NAMALWA (cell line): ENCODE measurements at places on chromosomes 2 and 18.

GRCh38 chr18:56240405-56240804, 398.0 kb downstream of the TXNL1 start:
- no peak for DNase-seq

DNA sequence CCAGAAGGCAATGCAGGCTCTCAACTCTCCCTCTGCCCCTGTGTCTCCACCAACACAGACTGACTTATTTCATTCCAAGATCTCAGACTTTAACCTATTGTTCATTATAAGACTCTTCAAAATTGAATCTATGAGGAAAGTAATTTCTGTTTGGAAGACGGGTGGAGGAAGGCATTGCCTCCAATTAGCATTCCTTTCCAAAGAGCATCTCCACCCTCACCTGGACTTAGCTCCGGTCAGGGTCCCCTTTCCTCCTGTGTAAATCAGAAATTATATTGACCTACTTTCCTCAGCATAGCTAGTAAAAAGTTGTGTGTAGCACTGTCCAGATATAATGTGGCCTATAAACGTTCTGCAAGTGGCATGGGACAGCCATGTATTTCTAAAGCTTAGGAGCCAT, 230.4 kb upstream of the ACVR2A start:
- no peak for DNase-seq

DNA sequence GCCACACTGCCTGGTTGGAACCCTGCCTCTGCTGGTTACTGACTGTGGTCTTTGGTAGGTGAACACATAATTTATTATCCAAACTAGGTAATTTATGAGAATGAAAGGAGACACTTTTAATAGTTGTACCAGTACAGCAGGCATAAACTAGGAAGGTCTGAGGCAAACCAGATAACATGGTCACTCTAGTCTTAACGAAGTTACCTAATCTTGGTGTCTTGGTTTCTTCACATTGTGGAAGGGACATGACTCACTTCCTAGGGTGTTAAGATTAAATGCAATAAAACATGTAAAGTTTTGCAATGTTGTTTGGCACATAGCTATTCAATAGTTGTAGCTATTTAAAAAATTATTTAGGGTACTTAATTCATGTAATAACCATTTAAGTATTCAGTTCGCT, 23.3 kb downstream of the SPTBN1 start:
- no peak for DNase-seq

DNA sequence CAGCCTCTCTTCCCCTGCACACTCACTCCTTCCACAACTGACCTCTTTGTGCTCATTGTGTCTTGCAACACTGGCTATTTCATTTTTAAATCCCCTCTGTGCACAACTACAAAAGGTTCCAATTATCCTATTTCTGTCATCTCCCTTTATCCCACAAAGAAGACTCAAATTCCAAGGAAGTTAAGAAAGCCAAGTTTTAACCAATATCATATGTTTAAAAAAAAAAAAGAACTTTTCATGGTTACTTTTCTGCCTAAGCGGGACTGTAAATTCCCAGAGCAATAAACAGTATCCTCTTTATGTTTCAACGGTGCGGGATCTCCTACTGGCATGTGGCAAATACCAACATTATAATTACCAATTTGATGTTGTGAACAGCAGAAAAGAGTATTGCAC, 83.8 kb downstream of the DOCK10 start:
- DNase-seq = no peak

DNA sequence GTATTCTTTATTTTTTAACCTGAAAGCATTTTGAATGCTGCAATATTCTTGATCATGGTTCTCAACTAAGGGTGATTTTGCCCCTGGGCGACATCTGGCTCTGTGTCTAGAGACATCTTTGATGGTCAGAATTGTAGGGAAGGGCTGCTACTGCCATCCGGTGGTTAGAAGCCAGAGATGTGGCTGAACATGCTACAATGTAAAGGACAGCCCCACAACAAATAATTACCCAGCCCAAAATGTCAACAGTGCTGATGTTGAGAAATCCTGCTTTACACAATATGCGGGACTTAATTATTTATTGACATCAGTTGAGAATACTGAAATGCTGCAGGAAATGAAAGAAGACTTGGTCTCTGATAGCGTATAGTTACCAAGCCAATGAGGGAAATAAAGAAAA, 37.5 kb upstream of the SERPINB2 start:
- peak; percentile 49 for DNase-seq

DNA sequence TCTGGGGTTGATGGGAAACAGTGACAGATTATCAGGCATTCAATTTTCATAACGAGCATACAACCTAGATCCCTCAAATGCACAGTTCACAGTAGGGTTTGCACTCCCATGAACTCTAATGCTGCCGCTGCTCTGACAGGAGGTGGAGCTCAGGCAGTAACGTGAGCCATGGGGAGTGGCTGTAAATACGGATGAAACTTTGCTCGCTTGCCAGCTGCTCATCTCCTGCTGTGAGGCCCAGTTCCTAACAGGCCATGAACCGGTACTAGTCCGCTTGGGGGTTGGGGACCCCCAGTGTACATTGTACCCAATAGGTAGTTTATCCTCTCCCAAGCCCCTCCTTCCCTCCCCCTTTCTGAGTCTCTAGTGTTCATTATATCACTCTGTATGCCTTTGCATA, 94.6 kb downstream of the PTH2R start:
- no peak for DNase-seq

- DNase-seq = no peak
Observed at GRCh38 chr2:239199041-239199768, 201.6 kb downstream of the HDAC4 start.

DNA sequence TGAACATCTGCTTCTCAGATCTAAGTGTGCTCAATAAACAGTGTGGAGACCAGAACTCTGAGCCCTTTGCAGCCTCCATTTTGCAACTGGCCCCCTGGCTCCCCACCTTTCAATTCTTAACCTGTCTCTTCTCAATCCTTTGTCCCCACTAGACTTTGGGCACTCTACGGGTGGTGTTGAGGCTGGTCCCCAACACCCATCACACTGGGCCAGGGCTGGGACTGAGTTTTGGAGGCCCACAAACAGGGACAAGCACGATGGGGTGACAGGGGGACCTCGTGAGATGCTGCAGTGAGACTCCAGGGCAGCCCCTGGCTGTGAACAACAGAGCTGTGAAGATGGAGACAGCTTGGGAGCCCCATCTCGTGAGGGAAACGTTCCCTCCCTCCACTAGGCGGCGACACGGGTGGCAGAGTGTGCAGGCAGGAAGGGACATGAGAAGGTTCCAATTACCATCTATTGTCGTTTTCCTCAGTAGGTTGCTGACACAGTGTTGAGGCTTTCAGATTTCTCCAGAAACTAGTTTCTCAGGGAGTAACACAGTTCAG, 1.2 kb downstream of the ANKMY1 start:
- peak; percentile 74 for DNase-seq

- DNase-seq = no peak
Observed at GRCh38 chr18:37182340-37183135, 353.6 kb downstream of the KIAA1328 start.

GRCh38 chr2:26587994-26588393, 53.2 kb downstream of the CIB4 start:
- no peak for DNase-seq

GRCh38 chr2:191643429-191643828, 34.5 kb upstream of the NABP1 start:
- no peak for DNase-seq

GRCh38 chr2:145114726-145115125, 594.8 kb upstream of the ZEB2 start:
- DNase-seq = no peak

GRCh38 chr2:18903750-18904149, 314.4 kb upstream of the NT5C1B start:
- peak; percentile 5 for DNase-seq

DNA sequence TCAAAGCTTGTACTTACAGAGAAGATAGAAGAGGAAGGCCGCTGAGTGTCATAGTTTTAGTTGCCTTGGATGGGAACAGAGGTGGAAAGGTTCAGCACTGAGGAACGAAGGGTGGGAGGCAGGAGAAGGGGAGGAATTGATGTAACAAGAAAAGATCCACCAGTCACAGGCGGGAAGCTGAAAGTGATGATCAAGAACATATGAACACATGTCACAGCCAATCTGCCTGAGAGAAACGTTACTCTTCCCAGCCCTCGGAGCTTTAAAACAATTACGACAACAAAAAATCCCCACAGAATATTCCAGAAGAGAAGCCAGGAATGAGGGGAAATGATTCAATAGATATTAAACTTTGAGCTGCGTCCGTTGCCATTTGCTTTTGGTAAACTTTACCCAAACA, 87.1 kb downstream of the TSHZ1 start:
- DNase-seq = no peak

DNA sequence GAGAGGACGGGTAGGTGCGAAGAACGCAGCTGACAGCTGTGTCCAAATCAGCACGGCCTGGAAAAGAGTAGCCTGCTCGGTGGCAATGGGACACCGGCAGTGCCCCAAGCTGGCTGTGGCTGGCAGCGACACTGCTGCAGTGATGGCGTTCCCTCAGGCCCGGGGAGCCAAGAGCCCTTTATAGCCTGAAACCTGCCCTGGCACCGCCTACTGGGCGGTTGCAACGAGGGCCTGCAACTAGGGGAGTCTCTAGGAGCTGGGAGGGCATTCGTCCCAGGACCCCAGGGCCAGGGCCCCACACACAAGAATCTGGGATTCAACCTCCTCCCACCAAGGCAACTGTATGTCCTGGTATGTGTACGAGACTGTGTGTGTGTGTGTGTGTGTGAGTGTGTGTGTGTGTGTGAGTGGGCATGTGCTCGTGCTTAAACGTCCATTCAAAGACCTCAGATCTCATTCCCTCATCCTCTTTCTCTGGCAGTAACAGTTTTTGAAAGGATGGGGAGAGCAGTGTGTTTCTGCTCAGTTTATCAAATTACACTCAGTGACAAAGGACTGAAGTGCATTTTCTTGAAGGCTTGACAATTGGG, 6.8 kb upstream of the CYP26B1 start:
- no peak for DNase-seq

DNA sequence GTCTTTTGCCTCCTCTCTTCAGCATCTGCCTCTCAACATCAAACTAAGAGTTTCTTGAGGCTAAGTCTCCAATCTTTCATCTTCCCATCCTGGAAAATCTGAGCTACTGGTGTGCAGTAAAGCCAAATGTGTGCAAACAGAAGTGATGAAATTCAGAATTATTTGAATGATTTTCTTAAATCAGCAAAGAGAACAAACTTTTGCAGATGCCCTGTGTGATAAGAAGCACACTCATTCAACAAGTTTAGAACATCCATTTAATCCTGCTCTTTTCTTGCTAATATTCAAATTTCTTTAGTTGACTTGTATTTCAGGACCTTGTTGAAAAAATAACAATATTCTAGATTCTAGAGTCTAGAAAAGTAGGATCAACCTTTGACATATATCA, 1374.9 kb upstream of the CELF4 start:
- no peak for DNase-seq

DNA sequence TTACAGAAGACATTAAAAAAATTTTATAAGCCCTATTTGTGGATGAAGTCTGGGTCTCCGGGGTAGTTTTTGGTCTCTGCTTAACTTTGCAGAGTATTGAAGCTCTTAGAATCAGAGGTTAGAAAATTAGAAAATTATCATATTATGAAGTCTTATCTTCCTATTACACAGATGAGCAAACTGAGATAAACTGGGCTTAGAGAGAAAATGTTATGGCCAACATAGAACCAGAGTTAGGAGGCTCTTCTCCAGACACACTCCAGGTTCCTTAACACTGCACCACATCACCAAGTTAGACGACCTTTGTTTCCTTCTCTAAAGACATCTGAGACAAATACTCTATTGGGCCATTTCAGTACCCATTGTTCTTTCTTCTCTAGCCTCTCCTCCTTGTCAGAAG, 36.7 kb upstream of the NEB start:
- DNase-seq = no peak

- DNase-seq = no peak
Observed at GRCh38 chr2:40666398-40666797, 214.5 kb upstream of the SLC8A1 start.

DNA sequence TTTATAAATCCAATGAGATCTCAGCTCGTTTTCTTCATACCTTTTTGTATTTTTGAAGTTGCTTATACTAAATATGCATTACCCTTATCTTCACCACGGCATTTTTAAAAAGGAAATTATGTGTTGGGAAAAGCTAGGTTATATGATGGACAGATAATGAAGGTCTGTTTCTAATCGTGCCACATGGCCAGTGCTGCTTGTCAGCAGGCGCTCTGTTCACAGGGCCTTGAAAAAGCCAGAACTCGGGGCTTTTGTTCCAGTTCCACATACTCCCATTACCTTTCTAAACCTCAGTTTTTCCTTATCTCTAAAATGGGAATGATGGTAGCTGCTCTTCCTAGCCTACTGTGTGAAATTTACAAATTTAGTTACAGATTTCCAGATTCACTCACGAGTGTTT, 42.0 kb downstream of the EPAS1 start:
- no peak for DNase-seq

DNA sequence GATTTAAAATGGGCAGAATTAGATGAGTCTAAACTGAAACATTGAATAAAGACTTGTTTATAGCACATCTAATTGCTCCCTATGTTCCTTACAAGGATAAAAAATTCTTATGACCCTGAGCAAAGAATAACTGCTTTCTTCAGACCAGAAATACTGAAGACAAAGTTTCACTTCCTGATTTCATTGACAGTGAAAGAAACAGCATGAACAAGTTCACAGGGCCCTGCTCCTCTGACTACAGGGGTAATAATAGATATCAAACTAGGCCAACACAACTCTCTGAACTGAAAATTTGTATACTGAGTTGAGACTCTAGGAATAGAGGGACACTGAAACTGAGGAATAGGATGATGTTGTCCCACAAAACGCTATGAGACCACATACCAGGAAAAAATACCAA, 1383.3 kb upstream of the CDH2 start:
- peak; percentile 53 for DNase-seq

DNA sequence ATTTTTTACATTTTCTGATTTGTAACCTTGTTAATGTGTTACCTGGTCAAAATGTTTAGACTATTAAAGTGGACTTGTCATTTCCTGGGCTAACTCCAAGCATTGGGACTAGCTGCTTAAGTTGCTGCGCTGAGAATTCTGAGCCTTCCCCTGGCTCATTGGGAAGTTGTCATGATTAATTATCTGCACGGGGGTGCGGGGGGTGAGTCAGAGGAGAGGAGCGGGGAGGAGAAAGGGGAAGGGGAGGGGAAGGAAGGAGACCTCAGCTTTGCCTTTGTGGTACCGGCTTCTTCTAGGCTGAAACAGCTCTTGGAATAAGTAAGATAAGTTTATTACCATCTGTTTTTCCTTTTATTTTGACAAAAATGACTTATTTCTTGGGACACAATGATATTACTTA, 52.9 kb upstream of the APCDD1 start:
- DNase-seq = no peak
